ENCODE measurements at places on chromosomes 6 and 20.
A peak's percentile ranks its signal among the peaks of the same experiment; 100 is the strongest.

DNA sequence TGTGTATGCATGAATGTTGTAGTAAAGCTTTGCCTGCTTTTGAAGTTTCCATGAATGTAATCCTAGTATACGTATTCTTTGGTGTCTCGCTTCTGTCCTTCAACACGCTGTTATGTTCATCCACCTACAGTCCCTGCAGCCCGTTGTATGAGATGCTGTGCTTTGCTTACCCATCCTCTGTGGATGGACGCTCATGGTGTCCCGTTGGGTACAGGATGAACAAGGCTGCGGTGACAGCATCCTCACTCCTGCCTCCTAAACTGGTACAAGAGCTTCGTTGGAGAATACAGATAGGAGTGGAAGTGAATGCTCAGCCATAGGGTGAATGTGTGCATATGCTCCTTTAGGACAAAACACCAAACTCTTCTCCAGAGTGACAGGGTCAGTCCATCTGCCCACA is 366.2 kb downstream of the ZFAND3 start:
- DNase-seq = no peak

GRCh38 chr6:2245877-2246863 is 765 bp upstream of the GMDS start:
- DNase-seq = no peak

DNA sequence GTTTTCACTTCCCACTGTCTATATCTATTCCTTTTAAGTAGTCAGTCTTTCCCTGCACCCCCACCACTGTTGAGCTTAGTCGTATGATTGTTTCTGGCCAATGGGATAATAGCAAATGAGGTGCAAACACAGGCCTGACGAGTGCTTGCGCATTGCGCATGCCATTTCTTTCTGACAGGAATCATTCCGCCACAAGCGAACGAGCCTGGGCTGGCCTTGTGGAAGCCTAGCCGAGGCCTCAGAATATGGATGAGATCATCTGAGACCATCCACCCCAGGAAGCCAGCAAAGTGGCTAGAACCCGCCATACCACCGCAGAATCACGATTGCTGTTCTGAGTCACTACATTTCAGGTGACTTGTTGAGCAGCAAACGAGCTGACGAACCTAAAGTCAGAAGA is 52.2 kb upstream of the PRL start:
- no peak for DNase-seq

DNA sequence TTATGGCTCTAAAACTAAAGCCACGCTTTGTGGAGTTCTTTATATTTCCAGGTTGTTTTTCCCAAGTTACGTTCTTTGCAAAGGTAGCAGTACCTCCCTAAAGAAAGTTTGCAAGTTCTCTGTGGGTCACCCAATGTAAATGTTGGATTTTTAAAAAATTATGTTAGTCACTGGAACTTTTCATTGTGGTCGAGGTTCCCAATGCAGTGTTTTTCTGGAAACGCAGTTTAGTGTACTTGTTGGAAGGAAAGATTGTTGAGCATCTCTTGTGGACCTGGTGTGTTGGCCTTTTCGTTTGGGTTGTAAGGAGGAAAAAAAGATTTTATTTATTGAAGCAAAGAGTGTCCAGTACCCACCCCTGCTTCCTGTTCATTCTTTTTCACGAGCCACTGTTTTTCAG is 1.4 kb downstream of the TOP1 start:
- no peak for DNase-seq

- no peak for DNase-seq
Observed at GRCh38 chr6:30163090-30163917, at the start of gene TRIM15. TSS of gene TRIM15 (plus strand) at chr6:30163546. CDS start at chr6:30163685, 139 bp downstream.

DNA sequence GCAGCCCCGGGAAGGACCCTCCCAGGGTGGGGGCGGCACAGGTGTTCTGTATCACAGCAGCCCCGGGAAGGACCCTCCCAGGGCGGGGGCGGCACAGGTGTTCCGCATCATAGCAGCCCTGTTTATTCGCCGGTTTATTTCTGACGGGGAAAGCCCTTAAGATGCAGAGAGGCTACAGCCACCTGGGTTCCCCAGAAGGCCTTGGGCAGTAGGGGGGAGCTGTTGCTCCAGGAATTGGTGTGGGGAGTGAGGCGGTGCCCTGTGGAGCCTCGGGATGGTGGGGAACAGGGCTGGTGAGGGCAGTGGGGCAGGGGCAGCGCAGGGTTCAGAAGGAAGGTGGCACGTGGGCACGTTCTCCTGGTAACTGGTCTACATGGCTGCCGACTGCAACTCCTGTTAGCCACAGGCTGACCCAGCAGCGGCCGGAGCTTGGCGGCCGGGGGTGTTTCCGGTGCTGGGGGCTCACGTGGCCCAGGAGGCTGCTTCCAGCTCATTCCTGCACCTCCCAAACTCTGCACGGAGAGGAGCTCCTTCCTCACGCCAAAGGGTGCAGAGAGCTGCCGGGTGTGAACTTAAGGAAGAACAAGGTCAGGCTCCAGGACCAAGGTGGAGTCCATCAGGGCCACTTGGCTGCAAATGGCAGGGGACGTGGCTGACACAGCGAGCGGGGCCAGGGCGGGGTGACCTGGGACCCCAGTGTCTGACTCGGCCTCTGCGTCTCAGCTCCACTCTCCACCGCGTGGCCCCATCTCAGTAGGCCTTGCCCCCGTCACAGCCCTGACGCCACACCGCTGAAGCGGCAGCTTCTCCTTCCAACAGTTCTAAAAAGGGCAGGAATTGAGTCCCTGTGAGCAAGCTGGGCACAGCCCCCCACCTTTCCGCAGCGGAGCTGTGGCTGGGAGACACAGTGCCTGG is 13.2 kb downstream of the SLCO4A1 start:
- DNase-seq = no peak

DNA sequence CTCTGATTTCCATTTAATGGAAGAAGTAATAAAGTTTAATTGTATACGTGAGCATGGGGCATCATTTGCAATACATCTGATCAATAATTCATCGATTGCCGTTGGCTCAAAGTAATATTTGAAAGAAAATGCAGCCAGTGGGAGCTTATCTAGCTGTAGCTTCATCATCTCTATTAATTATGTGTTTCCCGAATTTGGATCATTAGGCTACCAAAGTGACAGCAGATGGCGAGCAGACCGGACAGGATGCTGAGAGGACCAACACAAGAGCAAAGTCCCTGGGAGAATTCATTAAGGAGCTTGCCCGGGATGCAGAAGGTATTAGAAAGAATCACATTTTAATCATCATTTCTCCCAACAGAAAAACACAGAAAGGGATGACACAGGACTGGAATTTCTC is 327.1 kb downstream of the ARHGAP18 start:
- no peak for DNase-seq

DNA sequence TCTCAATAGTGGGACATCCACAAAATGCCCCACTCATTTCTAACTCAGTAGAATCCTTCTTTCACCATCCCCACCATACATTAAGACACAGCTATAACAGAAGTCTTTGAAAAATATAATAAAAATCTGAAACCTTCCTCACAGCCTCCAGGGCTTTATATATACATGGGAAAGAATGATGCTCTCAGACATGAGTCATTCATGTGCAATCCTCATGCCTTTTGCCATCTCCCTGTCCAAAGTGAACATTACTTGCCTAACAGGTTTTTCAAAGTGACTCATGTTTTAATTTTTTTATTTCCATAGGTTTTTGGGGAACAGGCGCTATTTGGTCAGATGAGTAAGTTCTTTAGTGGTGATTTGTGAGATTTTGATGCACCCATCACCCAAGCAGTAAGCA is 162.7 kb downstream of the RALGAPA2 start:
- no peak for DNase-seq

- no peak for DNase-seq
Observed at GRCh38 chr6:53011979-53012378, 16.9 kb upstream of the GSTA4 start.

DNA sequence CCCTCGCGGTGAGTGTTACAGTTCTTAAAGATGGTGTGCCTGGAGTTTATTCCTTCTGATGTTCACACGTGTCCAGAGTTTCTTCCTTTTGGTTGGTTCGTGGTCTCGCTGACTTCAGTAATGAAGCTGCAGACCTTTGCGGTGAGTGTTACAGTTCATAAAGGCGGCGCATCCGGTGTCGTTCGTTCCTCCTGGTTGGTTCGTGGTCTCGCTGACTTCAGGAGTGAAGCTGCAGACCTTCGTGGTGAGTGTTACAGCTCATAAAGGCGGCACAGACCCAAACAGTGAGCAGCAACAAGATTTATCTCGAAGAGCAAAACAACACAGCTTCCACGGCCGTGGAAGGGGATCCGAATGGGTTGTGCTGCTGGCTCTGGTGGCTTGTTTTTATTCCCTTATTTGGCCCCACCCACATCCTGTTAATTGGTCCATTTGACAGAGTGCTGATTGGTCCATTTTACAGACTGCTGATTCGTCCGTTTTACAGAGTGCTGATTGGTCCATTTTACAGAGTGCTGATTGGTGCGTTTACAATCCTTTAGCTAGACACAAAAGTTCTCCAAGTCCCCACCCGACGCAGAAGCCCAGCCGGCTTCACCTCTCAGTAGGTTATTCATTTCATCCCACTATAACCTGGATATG is 48.2 kb upstream of the ARG1 start:
- no peak for DNase-seq

GRCh38 chr6:42556462-42556861 is 7.4 kb upstream of the UBR2 start:
- no peak for DNase-seq

GRCh38 chr20:53949319-53949839 is 121.0 kb downstream of the BCAS1 start:
- peak; percentile 53 for DNase-seq

DNA sequence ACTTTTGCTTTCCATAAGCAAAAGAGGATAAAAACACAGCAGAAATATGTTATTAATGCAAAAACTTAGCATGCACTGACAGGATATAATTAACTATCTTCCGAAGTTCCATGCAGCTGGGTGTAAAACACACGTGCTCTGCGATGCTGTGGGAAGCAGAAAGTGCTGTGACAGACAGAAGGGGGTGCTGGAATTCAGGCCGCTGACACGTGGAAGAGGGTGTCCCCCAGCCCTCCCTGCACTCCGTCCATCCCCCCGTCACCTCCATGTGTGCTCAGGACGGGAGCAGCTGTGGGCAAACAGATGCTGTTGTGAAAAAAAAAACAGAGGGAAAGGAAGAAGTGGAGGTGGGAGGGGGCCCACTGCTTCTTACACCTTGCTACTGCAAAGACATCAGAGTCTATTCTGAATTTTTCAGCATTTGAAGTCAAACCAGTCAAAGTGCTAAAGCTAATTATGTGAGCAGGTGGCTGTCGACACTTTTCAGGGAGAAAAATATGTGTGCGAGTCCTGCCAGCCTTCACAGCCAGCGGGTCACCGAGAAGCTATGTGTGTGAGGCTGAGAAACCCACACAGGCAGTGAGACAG is 175.9 kb upstream of the AFDN start:
- DNase-seq = no peak

GRCh38 chr20:51036827-51037531 is 14.1 kb upstream of the KCNG1 start:
- no peak for DNase-seq

DNA sequence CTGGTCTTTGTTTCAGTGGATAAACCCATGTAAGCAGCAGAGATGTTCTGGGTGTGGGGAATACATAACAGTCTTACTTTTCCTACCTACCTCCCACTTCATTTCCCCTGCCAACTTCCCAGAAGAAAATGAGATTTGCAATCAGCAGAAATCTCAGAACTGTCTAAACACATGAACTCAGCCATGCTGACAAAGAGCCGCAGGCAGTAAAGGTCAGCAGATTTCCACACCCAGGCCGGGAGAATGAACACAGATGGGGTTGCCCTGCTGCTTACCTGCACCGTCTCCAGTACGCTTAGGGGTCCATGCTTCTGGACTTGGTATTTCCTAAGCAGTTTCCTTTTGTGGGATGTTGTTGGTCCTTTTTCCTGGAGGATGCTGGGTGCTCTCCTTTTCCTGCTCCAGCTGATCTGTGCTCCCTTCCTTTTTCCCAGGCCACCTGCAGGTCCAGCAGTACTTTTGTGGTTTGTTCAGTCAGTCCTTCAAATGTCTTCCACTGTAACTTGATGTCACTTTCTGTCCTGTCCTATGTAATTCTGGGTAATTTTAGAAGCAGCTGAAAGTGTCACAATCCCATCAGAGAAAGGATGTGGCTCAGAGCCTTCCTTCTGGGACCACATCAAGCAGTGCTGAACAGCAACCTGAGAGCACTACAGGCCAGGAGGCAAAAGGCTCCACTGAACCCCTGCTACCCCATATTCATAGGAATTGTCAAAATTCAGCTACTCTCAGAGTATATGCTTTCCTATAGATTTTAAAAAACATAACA is 129.0 kb downstream of the CEP57L1 start:
- DNase-seq = no peak

GRCh38 chr6:81608776-81609175 is 143.7 kb downstream of the TENT5A start:
- DNase-seq = no peak

GRCh38 chr6:74574794-74575193 is 631.1 kb downstream of the COL12A1 start:
- DNase-seq = no peak

DNA sequence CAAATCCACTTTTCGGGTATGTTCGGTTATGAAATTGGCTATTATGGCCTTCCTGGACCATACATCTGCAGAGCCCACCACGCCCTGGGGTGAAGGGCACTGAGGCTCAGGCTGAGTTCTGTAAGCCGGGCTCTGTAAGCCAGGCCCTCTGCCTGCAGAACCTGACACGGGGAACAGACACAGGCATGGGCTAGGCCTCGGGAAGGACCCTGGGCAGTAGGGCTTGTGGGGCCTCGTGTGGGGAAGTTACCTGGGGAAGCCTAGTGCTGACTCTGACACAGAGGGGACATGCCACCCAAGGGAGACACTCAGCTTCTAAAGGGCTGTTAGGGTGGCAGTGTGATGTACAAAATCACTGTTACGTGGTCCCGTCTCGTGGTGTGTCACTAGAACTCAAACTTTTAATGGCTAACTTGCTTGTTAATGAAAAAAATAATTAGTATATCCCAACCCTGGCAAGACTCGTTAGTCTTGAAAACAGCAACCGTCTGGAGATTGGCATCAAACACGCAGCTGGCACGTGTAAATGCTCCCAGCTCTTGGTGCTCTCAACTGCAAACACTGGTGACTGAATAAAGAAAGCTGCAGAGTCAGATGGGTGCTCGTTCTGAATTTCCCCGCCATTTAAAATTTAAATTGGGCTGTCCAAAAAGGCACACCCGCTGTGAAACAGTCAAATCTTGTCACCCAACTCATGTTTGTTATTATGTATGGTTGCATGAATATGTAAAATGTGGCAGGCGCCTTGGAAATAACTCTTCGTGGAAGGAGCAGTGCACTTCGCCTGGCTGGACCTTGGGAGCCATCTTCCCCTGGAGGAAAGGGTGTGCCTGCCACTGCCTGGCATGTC is 23.6 kb upstream of the TCFL5 start:
- no peak for DNase-seq

- DNase-seq = no peak
Observed at GRCh38 chr6:48568856-48569255, 457.9 kb upstream of the PTCHD4 start.

Data from activated CD8-positive, alpha-beta memory T cell treated with anti-CD3 and anti-CD28 coated beads for 1 hour (primary cell).